Activated CD4-positive, alpha-beta memory T cell treated with anti-CD3 and anti-CD28 coated beads, Interleukin-2, amount 10 ng/mL, durations not matched to agents 7 days and 5 days (primary cell): ENCODE measurements at places on chromosomes 12 and 14.

- DNase-seq, result no peak
- no peak overlapping the region for H3K27ac ChIP-seq
- H3K36me3 ChIP-seq, result no peaks in the 10 kb centered on the region
- no peak overlapping the region for H3K4me3 ChIP-seq
Observed at GRCh38 chr12:62684570-62685295, 218.1 kb downstream of the MON2 start.

DNA sequence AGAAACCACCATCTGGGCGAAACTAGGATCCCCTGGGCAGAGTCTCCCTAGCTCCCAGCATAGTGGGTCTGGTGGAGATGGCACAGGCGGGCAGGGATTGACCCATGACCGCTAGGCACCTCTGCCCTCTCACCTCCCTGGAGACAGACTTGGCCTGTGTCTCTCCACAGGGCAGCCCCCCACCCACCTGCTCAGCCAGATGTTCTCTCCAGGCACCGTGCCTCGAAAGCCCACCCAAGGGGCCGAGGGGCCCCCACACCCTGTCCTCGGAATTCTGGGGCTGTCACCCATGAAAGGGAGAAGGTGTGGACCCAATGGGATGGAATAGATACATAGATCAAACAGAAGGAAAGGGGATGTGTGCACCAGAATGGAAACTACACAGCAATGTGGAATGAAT, 229.1 kb upstream of the RTL1 start:
- no peaks in the 10 kb centered on the region for H3K36me3 ChIP-seq
- H3K4me1 ChIP-seq, result peaks cover 4% of the 10 kb centered on the region
- DNase-seq, result no peak

DNA sequence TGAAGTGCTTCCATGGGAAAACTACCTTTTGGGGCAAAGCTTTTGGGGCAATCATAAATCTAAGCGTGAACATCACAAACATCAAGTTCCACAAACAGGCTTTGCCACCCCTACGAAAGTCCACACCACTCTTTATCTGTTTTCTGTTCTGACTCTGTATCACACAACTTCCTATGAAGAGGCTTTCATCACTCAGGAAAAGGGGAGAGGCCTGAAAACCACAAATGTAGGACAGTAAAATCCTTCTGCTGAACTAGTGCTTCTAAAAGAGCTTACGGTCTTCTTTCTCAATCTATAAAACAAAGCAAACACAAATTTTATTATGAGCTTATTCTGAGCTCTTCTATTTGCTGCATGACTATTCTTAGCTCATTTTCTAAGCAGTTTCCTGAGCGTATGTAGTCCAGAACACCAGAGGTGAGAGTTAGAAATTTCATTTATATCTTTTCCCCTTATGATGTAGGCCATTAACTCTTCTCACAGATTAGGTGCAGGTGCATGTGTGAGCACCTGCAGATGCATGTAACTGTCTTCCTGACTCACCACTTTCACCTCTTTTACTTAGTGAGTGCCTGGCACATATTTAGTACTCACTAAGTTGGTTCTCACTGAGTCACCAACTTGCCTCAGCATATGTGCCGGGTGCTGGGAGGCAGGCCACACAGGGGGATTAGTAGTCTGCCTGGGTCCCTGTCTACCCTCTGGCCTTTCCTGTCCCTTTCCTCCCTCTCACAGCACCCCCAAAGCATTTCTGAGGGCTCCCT, 32.9 kb upstream of the SYCP3 start:
- H3K4me3 ChIP-seq, result no peak overlapping the region
- peaks cover 29% of the 10 kb centered on the region for H3K4me1 ChIP-seq
- peaks cover 30% of the 10 kb centered on the region for H3K36me3 ChIP-seq
- H3K27ac ChIP-seq, result peak overlapping the region; percentile 47
- H3K27me3 ChIP-seq, result no peaks in the 10 kb centered on the region

DNA sequence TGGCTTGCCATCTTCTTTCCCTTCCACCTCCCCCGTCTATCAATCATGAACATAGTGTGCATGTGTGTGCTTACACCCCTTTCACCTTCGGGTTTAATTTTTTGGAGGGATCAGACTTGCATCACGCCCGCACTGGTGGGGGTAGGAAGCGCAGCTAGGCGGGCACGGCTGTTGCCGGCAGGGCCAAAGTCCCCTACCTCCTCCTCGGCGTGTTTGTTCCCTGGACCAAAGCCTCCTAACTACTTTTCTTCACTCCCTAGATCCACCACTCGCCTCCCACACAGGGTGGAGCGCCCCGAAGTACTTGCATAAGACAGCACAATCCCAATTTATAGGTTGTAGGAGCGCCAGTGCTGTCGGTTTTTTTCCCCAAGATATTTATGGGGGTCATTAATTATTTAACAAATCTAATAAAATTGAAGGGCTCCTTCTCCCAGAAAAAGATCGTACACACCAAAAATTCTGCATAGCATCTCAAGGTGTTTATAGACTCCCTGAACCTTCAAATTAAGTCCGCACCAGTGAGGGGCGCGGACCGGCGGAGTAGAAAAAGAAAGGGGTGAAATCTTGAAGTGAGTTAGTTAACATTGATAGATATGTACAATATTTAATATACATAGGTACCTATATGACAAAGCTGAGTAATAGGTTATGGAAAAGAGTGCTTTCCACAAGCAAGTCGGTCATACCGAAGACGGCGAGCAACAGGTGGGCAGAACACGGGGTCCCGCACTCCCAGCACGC, 717 bp downstream of the PKP2 start:
- H3K36me3 ChIP-seq, result no peaks in the 10 kb centered on the region
- DNase-seq, result no peak
- peak overlapping the region; percentile 32 for H3K4me3 ChIP-seq

DNA sequence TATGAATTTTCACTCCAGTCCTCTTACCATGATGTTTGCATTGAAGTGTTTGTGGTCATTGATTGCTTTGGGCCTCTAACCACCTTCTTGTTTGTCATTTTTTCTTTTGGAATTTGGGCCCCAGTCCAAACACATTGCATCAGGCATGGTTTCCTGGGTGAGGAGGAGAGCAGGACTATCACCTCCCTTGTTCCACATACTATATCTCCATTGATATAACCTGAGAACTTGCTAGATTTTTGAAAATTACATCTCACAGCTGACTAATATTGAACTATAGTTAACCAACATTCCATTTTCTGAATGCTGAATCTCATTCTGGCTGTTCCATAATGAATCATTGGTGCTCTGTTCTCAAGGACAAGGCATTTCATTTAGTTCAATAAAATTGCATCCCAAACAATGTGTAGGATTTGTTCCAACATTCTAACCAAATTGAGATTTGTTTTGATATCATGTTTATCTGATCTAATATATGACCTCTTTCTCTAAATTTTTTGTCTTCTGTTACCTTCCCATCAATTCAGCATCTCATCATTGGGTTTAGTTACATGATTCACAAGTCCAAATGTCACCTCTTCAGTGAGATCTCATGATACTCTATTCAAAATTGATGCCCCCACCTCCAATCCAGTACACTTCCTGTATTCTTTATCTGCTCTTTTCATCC, 329.0 kb downstream of the ZFP36L1 start:
- H3K4me3 ChIP-seq, result no peak overlapping the region
- H3K27ac ChIP-seq, result no peak overlapping the region
- H3K4me1 ChIP-seq, result peaks cover 8% of the 10 kb centered on the region
- no peaks in the 10 kb centered on the region for H3K36me3 ChIP-seq
- no peaks in the 10 kb centered on the region for H3K27me3 ChIP-seq
- DNase-seq, result no peak

DNA sequence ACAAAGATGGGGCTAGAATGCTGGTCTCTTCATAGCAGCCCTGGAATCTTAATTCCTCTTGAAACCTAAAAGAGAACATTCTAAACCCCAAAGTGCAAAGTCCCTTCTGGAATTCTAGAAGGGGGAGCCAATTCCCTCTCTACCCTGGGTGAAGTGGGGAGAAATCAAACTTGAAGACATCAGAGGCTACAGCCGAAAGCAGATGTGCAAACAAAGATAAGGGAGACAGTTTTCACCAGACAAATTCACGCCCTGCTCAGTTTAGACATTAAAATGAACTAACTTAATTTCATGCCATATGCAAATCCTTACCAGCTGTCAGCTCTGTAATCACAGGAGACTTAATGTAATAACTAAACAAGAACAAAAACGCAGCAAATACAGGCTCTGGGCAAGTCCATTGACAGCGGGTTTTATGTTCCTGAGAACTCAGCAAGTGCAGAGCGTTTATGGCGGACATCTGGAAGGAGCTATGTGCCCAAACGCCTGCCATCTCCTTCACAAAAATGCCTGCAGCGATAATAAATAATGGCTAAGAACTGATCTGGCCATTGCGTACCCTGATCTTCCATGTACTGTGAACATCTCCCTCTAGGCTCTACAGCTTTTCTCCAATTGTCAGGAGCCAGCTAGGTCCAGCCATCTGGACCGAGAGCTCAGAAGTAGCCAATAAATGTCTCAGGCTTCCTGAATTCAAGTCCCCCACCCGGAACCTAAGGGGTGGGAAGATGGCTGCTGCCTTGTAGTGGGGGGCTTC, 19.1 kb upstream of the FICD start:
- peaks cover 24% of the 10 kb centered on the region for H3K27me3 ChIP-seq
- no peak overlapping the region for H3K27ac ChIP-seq
- no peak for DNase-seq
- no peaks in the 10 kb centered on the region for H3K4me1 ChIP-seq

DNA sequence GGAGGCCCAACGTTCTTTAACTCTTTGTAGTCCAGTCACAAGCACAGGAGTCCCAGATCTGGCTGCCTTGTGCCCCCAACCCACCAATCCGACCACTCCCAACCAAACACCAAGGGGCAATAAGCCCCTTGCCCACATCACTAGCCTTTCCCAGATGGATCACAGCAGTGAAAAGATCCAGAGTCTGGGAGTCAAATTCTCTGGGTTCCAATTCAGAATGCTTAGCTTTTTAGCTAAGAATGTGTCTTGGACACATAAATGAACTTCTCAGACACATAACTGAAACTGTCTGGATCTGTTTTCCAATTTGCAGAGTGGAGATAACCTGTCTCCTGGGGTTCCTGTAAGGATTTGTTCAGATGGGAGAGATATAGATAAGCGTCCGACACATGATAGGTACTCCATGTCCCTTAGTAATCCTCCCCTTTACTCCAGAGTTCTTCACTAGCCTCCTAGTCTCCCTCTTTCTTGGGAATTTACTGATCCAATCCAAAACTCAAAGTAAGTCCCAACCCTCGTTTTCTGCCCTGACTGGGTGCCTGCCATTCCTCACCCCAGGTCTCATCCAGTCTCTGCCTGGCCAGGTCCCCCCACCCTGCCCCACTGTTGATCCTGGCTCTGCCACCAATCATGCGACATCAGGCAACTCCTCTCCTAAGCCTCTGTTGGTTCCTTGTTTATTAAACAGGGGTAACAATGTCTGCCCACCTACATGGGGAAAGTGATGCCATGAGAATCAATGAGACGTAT, 439 bp upstream of the TNFRSF1A start:
- H3K27ac ChIP-seq, result no peak overlapping the region
- H3K27me3 ChIP-seq, result no peaks in the 10 kb centered on the region
- peaks cover 5% of the 10 kb centered on the region for H3K36me3 ChIP-seq
- no peak for DNase-seq
- H3K4me3 ChIP-seq, result no peak overlapping the region

DNA sequence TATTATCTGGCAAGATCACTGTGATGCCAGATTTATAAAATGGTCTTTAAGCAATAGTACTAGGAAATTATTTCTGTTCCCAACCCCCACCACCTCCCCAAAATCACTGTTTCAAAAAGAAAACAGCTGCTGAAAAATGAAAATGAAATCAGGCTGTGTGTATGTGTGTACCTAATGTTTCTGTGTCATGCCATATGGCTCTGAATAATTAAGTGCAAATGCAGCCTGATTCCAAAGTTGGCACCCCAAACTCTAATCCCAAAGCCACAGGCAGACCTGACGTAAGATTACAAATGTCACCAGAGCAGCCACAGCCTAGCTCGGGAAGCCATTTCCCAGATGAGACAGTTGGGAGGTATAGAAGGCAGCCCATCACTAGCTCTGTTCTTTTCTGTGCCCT, 175.5 kb downstream of the MED13L start:
- H3K4me1 ChIP-seq, result peaks cover 11% of the 10 kb centered on the region
- H3K36me3 ChIP-seq, result peaks cover 10% of the 10 kb centered on the region
- H3K4me3 ChIP-seq, result no peak overlapping the region

DNA sequence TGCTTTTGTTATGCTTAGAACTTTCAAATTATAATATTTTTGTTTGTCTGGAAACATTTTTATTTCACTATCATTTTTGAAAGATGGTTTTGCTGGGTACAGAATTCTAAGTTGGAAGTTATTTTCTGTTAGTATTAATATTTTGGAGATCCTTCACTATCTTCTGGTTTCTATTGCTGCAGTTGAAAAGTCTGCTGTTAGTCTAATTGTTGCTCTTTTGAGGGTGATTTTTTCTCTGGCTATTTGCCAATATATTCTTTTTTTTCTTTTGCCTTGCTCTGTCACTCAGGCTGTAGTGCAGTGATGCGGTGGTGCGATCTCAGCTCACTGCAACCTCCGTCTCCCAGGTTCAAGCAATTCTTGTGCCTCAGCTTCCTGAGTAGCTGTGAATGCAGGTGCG, 28.2 kb upstream of the ARID2 start:
- no peak overlapping the region for H3K4me3 ChIP-seq
- no peaks in the 10 kb centered on the region for H3K27me3 ChIP-seq
- H3K27ac ChIP-seq, result no peak overlapping the region
- DNase-seq, result no peak

GRCh38 chr14:68486809-68487208, 306.1 kb downstream of the ZFP36L1 start:
- no peak for DNase-seq
- no peaks in the 10 kb centered on the region for H3K27me3 ChIP-seq
- peaks cover 32% of the 10 kb centered on the region for H3K4me1 ChIP-seq
- no peak overlapping the region for H3K4me3 ChIP-seq

GRCh38 chr14:59823179-59823578, 47.4 kb downstream of the RTN1 start:
- no peaks in the 10 kb centered on the region for H3K27me3 ChIP-seq
- H3K27ac ChIP-seq, result no peak overlapping the region
- no peak overlapping the region for H3K4me3 ChIP-seq
- DNase-seq, result no peak
- H3K36me3 ChIP-seq, result no peaks in the 10 kb centered on the region

DNA sequence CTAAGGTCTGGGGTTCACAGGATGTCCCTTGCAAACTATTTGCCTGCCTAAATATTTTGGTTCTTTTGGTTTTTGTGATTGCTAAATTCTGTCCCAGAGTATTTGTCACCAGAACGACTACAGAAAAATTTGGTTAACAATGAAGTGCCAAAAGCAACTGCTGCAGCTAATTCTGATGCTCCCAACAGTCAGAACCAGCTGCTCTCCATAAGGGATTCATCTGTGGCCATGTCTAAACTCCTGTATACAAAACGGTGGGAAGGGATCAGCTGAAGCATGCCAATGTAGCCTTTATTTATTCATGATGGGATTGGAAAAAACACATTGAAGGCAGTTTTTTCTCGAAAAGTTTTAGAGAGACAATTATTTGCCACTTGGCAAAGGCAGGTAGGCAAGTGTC, 29.3 kb upstream of the PELI2 start:
- H3K4me3 ChIP-seq, result no peak overlapping the region
- H3K4me1 ChIP-seq, result no peaks in the 10 kb centered on the region
- H3K27ac ChIP-seq, result no peak overlapping the region
- H3K27me3 ChIP-seq, result peaks cover 18% of the 10 kb centered on the region
- no peaks in the 10 kb centered on the region for H3K36me3 ChIP-seq
